Activated B cell treated with CpG ODN at 0.5 μM for 24 hours (primary cell): ENCODE measurements at places on chromosomes 2 and 18. TPM values are rescaled to one million over a fixed set of nuclear protein-coding genes. Genes with fewer than 3 reads are reported as not detected.

GRCh38 chr2:210568108-210568507 is 11.7 kb downstream of the CPS1 start:
- no peak for DNase-seq

GRCh38 chr2:46913471-46914381 is 1.9 kb downstream of the MCFD2 start:
- no peak for DNase-seq

DNA sequence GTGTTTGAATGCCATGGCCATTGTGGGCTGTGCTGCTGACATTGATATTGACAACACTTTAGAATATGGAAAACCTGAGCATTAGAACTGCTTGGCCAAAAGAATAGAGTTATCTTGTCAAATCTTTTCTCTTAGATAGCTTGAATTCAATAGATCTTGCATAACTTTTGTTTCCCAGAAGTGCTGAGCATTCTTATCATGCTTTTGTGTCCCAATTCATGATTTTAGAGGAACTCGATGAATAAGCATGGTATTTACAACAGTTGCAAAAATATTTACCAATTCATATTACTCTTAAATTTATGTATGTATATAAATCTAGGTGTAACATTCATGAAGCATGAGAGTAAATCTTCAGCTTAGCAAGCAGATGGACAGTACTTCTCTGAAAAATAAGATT is 508.0 kb downstream of the BCL11A start:
- DNase-seq = no peak

- DNase-seq = no peak
Observed at GRCh38 chr2:120952318-120952717, 216.7 kb downstream of the GLI2 start.

The LOXHD1 gene
- not detected in 2 replicates for total RNA-seq

DNA sequence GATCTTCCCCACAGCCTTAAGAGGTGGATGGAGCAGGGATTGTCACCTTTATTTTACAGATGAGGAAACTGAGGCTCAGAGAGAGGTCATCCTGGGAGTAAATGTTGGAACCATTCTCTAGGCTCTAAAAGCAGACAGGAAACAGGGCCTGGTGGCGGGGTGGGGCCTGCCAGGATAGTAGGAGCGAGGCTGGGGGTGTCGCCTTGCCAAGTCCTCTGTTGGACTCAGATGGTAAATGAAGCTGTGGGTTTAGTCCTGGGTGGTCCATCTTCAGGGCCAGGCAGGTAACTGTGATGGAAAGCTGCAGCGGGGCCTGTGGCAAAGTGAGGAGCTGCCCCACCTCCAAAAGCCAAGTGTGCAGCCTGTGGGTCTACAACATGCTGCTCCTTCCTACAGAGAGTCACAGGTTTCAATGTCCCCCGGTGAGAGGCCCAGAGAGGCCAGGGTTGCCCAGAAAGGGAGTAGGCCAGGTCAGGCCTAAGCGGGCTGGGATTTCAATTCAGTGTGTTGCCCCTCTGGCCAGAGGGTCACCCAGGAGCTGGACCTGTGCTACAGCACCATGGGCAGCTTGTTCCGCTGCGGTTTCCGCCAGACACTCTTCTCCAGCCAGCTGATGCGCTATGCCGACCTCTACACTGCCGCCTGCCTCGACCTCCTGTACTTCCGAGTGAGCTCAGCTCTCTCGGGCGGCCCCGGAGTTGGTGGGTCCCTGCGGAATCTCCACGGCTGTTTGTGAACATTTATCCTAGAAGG is 6.6 kb downstream of the NT5DC4 start:
- no peak for DNase-seq

DNA sequence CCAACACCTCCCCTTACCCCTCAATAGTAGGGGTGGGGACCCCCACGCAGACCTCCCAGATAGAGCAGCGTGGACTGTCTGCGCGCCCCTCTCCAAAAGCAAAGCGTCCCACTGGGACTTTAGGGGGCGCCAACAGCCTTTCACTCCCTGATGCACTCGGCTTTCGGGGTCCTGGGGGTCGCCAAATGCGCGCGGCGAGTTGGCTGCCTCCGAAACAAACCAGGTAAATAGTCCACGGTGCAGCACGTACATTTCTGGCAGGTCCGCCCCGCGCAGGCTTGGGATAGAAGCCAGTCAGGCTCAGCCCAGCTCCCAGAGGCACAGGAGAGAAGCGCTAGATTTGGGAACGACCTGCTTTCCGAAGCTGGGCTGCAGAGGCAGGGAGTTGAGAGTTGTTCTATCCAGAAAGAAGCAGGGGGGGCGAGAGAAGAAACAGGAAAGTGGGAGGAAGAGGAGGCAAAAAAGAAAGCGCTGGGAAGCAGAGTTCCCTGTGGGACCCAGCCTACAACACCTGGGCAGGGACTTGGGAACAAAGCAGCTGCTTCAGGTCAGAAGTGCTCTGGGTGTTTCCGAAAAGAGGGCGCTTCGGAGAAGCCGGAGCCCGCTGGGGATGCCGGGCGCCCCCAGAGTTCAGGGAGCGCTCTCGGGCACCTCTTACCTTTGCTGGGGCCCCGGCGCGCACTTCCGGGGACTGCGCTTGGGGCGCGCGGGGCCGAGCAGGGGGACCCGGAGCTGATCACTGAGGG is 544 bp downstream of the EVA1A start:
- no peak for DNase-seq

The RASGRP3 gene
- total RNA-seq = 179 and 205 TPM in 2 replicates

- DNase-seq = no peak
Observed at GRCh38 chr2:42724886-42725285, 39.0 kb downstream of the OXER1 start.

The TMEM214 gene
- 84.4 and 92.1 TPM in 2 replicates for total RNA-seq

The GFPT1 gene
- total RNA-seq = 11.5 and 14.9 TPM in 2 replicates

The SIX3 gene
- not detected in 2 replicates for total RNA-seq

- DNase-seq = no peak
Observed at GRCh38 chr2:164873210-164873908, 31.7 kb upstream of the COBLL1 start.

DNA sequence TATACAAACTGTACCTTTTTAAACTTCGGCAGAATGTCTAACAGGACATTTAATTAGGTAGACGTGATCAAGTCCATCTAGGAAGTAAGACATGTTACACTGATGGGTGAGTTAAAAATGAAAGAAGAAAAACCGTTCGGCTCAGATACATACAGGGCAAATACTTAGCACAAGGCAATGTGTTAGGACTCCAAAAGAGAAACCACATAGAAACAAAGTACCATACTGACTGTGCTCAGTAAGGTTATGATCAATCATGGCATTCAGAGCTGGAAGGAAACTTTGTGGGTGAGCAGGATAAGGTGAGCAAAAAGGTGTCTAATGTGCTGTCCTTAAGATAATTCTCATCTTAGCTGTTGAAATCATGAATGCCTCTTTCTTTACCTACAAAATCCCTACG is 211.9 kb downstream of the STK39 start:
- DNase-seq = no peak

GRCh38 chr2:21052044-21052443 is 8.2 kb upstream of the APOB start:
- DNase-seq = no peak

The MAB21L4 gene
- total RNA-seq = not detected in 2 replicates

DNA sequence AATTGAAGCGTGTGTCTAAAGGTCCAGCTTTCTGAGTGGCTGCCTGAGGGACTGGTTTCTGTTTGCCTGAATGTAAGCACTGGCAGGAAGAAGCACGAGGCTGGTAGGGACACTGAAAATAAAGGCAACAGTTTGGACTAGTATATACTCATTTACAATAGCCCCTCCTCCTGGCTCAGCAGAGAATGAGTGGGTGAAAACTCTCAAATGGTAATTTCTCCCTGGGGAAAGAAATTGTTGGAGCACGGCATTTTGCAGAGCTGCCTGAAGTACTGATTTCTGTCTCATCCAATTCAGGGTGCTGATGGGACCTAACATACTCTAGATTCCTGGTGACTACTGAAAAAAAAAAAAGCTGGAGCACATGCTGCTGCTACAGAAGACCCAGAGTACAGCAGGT is 17.3 kb upstream of the SPP2 start:
- DNase-seq = no peak

GRCh38 chr18:46676182-46676835 is 19.3 kb upstream of the LOXHD1 start:
- DNase-seq = no peak

GRCh38 chr2:42953216-42953615 is 160.8 kb upstream of the HAAO start:
- DNase-seq = no peak

The PPM1B gene
- 51.6 and 55.2 TPM in 2 replicates for total RNA-seq

- DNase-seq = no peak
Observed at GRCh38 chr18:10113121-10114022, 199.6 kb downstream of the VAPA start.

The GREB1 gene
- total RNA-seq = 0.42 and 0.69 TPM in 2 replicates

GRCh38 chr2:203195331-203196036 is 43.3 kb upstream of the CYP20A1 start:
- DNase-seq = no peak

The ASAP2 gene
- not detected in 2 replicates for total RNA-seq

DNA sequence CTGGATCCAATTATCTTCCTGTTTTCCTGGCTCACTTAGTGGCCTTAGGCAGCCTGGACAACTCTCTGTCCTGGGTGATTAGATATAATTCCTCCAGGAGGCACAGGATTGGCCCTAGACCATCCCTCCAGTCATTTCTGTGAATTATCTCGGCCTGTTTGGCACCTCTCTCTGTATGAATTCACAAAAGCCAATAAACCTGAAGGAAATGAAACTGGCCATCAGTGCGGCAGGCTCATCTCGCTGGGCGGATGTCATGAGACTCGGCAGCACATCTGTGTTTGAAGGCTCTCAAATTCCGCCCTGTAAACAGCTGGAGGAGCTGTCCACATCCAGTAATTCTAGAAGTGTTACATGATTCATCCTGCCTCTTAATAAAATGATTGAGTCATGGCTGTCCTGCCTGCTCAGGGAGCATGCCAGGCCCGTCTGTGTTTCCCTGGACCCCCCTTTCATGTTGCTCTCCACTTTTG is 38.6 kb downstream of the ACOXL start:
- no peak for DNase-seq

The PAIP2B gene
- total RNA-seq = 3.7 and 4.0 TPM in 2 replicates

The AQP12A gene
- total RNA-seq = not detected in 2 replicates

GRCh38 chr18:9217743-9218451 is 81.3 kb downstream of the ANKRD12 start:
- no peak for DNase-seq

DNA sequence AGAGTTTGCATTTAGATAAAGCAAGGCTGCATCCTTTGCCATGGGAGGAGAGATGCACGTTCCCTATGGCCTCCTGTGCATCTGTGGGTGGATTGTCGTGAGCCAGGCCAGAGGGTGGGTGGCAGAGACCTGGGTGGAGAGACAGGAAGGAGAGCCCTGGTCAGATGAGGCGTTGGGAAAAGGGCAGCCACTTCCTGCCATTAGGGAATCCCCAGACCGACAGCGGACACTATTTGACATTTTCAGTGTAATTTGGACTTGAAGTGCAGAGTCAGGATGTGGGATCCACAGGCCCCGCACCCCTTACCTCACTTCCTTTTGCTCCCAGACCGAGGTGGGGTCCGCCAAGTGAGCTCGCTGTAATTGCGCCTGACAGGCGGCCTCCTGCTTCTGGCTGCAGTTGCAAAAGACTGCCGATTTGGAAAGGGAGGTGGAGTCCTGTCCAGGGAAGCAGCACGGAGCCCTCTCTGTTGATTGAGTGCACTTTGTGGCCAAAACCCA is 150.0 kb downstream of the DYSF start:
- DNase-seq = no peak

GRCh38 chr2:233271693-233272092 is 20.2 kb downstream of the ATG16L1 start:
- DNase-seq = no peak

DNA sequence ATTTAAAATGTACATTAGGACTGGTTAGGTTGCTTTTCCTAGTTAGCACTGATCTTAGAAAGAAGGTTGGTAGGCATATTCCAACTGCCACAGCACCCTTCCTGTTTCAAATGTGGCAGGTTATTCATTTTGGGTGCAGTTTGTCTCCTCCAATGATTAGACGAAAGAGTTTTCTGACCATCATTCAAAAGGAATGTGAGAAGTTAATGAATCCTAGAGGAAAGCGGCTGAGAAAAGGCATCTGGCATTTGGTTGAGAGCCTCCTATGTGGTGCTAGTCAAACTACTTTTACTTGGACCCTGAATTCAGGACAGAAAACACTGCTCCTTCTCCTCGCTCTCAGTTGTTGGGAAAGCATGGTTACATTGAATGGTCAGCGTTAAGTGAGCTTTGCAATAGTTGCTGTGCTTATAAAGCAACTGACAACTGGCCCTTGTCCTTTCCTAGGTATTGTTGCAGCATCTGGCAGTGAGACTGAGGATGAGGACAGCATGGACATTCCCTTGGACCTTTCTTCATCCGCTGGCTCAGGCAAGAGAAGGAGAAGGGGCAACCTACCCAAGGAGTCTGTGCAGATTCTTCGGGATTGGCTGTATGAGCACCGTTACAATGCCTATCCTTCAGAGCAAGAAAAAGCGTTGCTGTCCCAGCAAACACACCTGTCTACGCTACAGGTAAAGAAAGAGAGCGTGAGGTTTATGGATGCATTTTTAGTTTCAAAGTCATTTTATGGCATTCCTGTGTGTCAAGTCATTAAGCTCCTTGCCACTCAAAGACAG is 6.1 kb downstream of the TGIF1 start:
- no peak for DNase-seq
